ENCODE measurements at places on chromosomes 6 and 20.

DNA sequence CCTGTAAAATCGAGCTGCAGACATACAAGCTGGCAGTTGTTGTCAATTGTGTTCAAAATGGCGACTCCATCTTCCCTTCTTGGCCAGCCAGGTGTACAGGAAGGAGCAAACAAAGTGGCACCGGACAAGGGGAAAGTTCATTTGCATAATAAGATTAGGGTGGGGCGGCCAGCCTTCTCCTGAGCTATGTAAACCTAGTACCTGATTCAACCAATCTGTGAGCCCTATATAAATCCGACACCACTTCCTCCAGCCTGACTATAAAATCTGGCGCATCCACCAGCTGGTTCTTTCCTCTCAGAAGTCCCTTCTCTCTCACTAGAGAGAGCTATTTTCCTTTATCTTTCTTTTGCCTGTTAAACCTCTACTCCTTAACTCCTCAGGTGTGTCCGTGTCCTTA lies 8.1 kb upstream of the HBS1L start:
- DNase-seq: no peak

DNA sequence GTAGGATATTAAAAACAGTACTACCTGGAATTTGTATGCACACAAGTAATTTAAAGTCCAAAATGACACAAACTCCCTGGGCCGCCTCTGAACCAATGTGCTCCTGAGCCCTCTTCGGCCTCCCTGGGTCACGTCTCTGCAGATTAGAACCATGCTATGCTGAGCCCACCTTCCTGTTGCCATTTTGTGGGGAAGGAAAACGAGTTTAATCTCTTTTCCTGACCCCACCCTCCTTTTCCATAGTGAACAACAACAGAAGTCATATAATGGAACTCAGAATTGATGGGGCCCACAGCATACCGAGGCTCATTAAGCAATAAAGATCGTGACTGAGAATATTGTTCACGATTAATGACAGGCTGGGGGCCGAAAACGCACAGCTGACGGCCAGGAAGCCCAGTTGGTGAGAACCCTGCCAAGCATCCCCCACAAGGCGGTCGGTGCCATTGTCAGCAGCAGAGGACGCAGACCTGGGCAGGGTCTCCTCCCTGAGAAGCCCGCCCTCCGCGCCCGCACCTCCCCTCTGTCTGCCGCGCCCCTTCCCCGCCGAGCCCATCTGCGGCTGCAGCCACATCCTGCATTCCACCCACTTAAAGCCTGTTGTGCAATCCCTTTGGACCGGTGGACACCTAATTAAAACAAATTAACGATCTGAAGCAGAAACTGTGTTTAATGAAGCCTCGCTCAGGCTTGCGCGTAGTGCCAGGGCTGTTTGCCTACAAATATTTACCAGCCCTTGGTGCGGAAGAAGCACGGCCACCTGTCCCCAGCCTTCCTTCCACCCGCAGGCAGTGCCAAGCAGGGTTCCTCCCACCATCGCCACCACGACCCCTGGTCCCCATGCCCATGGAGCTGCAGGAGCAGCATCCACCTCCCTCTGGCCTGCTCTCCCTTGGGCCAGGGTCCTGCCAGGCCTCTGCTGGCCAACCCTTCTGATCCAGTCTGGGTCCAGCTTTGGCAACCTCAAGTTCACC lies 68.1 kb downstream of the DLL1 start:
- DNase-seq: no peak

DNA sequence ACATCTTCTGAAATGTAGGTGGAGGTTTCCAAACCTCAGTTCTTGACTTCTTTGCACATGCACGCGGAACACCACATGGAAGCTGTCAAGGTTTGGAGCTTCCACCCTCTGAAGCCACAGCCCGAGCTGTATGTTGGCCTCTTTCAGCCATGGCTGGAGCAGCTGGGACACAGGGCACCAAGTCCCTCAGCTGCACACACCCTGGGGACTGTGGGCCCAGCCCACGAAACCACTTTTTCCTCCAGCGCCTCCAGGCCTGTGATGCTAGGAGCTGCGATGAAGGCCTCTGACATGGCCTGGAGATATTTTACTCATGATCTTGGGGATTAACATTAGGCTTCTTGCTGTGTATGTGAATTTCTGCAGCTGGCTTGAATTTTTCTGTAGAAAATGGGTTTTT lies 68.7 kb downstream of the RNF217 start:
- no peak for DNase-seq

DNA sequence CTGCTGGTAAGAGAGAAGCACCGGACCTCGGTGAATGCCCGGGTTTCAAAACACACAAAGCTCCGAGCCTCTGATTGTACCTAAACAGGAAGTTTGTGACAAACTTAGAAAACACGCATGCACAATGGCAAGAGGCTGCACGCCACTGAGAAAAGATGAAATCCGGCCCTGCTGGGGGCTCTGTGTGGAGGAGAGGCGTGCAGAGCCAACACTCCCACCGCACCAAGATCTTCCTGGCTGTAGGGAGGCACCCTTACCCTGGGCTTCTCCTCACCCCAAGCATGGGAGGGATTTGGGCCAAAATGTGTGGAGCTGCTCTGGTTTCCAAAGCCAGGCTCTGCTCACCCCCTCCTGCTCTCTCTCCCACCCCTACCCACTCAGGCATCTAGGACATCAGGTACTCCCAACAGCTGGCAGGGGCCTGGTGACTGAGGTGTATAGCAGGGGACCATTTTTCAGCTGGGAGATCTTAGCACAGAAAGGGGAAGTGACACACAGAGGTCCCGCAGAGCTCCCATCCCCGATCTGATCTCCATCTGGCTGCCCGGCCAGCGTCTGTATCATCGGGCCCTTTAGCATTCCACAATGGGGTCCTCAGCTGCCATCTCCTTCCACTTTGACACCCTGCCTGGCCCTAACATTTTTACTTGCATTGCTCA lies 84.2 kb downstream of the TRERF1 start:
- DNase-seq: no peak

- DNase-seq: no peak
Measured at GRCh38 chr6:15770347-15771143, 107.7 kb upstream of the DTNBP1 start.

DNA sequence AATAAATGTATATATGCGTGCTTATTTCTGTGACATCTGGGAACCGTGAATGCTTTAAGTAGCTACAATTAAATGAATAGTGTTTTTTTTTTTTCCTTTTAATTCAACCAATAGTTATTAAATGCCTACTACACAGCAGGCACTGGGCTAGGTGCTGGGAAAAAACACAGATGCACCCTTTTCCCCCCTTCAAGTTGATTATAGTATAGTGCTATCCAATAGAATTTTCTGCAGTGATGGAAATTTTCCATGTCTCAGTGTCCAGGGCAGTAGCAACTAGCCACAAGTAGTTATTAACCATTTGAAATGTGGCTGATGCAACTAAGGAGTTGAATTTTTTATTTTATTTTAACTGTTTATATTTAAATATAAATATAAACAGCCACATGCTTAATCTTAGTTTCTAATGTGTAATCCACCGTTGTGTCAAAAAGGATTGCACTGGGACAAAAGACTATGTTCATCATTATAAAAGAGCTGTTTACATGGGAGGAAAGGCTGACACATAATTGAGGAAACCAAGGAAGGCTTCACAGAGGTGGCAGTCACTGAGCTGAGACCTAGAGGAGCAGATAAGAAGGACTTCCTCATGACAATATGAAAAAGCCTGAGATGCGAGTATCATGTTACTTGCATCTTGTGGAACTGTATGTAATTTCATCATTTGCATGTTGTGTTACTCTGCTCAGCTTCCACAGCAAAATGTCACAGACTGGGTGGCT lies 261.2 kb upstream of the PLCB4 start:
- no peak for DNase-seq

DNA sequence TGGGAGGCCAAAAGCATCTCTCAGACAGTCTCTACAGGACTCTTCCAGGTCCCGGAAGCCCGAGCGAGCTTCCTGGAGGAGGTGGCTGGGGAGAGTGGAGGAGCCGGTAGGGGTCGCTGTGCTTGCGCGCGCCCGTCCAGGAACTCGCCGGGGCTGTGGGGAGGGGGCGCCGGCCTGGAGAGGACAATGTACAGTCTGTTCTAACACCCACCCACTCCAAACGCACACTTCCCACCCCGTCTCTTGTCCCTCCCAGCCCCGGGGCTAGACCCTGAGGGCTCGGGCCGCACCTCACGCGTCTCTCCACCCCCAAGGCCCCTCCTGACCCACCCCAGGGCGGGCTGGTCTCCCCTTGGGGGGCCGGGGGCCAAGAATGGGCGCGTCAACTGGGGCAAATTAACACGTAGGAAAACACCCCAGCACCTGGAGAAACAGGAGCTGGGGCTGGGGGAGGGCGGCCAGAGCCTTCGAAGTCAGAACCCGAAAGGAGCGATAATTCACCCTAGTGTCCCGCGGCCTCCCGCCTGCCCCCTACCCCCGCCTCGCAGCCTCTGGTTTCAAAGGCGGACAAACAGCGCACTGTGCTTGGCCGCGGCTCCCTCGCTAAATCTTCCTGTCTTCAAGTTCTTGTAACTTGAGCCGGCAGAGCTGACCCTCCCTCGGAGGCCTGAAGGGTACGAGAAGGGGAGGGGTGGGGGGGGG lies 103.2 kb upstream of the FOXP4 start:
- DNase-seq: no peak

DNA sequence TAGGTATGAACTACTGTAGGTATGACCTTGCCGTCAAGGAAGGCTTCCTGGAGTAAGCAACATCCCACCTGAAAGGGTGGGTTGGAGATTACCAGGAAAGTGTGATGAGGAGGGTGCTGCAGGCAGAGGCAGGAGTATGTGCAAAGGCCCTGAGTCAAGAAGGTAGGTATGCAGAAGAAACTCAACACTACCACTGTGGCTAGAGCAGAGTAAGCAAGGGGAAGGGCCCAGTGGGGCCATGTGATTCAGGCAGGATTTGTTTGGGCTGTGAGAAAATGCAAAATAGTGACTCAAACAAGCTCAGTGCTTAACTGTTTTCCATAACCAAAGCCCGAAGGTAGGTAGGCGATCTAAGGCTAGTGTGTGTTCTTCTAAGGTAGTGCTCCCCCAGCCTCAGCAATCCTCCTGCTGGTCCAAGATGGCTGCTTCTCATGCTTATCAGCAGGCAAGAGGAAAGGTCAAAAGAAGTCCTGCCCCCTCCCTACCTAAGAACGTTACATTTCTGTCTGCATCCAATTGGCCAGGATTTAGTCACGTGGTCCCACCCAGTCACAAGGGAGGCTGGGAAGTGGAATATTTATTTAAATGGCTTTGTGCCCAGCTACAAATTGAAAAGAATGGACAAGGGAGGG lies 36.2 kb upstream of the HMGA1 start:
- no peak for DNase-seq

GRCh38 chr20:46559001-46559400 lies 8.5 kb upstream of the OCSTAMP start:
- no peak for DNase-seq

- DNase-seq: no peak
Measured at GRCh38 chr6:6452002-6452401, 131.5 kb upstream of the F13A1 start.

GRCh38 chr6:125471667-125472066 lies 169.9 kb upstream of the HDDC2 start:
- no peak for DNase-seq
